ENCODE measurements at places on chromosomes 16 and 17.

DNA sequence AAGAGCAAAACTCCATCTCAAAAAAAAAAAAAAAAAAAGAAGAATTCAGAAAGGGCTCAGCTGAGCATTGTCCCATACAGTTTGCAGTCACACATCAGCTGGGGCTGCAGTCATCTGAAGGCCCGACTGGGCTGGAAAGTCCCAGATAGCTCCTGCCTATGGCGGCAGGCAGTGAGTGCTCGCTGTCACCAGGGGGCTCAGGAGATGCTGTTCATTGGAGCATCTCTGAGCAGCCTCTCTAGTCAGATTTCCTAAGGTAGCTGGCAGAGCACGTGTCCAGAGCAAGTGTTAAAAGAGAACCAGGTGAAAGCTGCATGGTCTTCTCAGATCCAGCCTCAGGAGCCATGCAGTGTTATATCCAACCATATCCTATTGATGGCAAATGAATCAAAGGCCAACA is 75.8 kb downstream of the WSCD1 start:
- no peak for DNase-seq

DNA sequence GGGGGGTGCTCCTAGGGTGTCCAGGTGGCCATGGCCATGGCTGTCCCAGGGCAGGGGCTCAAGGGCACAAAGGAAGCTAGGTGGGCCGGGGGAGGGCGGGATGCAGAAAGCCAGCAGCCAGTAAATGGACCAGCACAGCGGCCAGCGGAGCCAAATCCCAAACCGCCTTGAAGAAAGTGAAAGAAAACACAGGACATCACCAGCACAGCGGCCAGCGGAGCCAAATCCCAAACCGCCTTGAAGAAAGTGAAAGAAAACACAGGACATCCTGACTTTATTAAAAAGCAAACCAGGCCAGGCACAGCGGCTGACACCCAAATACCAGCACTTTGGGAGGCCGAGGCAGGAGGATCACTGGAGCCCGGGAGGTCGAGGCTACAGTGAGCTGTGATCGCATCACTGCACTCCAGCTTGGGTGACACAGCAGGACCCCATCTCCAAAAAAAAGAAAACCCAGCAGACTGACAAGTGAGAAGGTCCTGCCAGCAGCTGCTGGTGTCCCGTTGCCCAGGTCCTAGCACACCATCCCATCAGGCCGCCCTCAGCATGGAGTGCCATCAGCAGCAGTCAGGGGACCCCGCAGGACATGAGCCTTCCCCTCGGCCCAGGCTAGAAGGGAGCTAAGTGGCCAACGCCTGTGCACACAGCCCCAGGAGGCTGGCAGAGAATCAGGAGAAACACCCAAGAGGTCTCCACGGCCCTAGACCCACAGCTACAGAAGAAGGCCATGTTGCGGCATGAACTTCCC is 17.0 kb downstream of the SLC38A10 start:
- DNase-seq: no peak

DNA sequence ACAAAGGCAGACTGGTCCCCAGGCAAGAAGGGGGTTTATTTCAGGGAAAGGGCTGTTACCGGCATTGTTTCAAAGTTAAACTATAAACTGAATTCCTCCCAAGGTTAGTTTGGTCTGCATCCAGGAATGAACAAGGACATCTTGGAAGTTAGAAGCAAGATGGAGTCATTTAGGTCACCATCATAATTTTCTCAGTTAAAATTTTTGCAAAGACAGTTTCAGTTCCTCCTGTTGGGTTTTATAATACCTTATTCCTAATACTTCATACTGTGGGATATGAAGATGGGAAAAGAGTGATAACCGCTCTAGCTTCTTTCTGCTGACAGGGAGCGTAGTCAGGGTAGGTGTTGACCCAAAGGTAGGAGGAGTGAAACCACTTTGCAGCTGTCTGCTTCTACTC is 24.8 kb downstream of the PMM2 start:
- DNase-seq: no peak

DNA sequence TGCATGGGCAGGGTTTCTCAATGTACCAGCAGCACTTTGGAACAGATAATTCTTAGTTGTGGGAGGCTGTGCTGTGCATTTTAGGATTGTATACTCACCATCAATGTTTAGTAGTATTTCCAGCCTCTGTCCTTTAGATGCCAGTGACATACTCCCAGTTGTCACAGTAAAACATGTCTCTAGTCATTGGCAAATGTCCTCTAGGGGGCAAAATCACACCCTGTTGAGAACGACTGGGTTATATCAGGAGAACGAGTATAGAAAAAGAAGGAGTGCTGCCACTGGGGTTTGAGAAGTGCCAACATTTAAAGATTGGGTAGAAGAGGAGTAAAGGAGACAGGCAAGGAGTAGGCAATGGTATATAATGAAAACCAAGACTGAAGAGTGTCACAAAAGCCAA is 37.9 kb upstream of the SMIM36 start:
- DNase-seq: no peak

GRCh38 chr17:65638221-65638975 is 77.0 kb upstream of the AXIN2 start:
- no peak for DNase-seq

- DNase-seq: no peak
These were observed 6.6 kb downstream of the POLR2C start for GRCh38 chr16:57469046-57469445.

DNA sequence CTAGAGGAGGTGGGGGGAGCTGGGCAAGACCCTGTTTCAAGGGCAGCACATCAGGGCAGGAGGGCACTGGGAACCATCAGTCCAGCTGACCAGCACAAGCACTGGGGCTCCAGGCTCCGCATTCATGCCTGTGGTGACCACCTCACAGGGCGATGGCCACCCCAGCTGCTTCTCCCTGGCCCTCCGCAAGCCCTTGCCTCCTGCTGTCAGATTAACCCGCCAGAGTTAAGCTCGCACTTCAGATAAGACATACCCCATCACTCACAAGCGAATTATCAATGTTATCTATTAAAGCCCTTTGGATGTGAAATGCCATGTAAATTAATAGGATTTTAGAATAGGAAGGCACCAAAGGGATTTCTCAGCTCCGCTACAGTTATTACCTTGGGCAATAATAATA is 105.0 kb downstream of the CCDC182 start:
- no peak for DNase-seq

GRCh38 chr16:26668026-26668425 is 398.7 kb upstream of the C16orf82 start:
- DNase-seq: no peak

GRCh38 chr16:88610909-88611812 is 27.2 kb upstream of the IL17C start:
- no peak for DNase-seq

DNA sequence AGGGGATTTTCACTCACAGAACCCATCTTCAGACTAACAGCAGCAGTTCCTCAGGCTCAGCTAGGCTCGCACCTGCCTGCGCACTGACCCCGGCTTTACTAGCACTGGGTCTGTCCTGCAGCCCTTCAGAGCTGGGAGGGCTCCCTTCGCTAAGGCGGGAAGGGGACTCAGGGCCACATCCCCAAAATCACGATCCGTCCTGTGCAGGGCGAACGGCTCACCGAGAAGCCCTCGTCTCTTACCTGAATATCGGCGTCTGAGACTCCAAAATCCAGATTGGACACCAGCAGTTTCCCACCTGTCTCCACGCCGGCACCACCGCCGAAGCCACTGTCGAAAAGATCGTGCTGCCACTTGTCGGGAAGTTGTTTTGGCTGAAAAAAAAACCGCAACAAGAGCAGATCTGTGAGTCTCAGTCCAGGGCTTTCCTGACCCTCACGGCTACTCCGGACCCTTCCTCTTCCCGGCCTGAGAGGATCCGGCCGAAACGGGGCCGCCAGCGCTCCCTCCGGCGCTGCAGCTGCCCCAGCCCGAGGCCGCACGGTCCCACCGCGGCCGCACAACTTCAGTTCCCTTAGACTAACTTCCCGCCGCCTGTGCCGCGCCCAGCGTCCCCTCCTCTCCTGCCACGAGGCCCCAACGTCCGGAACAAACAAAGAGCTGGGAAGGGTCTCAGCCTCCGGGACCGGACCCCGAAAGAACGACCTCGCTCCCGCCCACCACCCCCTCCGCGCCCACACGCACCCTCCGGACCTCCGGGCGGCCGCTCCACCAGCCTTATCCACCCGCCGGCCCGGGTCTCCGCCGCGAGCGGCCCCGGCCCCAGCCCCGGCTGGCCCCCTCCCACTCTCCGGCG is 711 bp downstream of the ALYREF start:
- DNase-seq: no peak

Data from activated gamma-delta T cell (primary cell).